ENCODE measurements at places on chromosomes 4 and X. TPM values are rescaled to one million over a fixed set of nuclear protein-coding genes. Genes with fewer than 3 reads are reported as not detected.

DNA sequence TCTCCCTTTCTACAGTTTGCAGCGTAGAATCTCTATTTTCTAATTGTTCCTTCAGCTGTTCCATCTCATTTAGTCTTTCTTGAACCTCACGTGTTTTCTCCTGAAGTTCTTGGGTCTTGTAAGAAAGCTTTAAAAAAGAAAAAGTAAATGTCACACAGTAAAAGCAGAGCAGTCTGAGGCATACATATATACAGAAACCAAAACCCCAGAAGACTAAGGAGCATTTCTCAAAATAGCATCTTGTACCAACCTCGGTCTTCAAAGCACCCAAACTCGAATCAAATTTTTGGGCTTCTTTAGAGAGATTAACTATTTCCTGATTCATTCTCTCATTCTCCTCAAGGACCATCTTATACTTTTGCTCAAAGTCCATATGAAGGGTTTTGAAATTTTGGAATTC lies 39.4 kb downstream of the CENPE start:
- no peak for DNase-seq

GRCh38 chr4:8168832-8169598 lies 10.4 kb upstream of the ABLIM2 start:
- no peak for DNase-seq

- DNase-seq, result no peak
Measured at GRCh38 chr4:67550857-67551256, 5.6 kb upstream of the CENPC start.

GRCh38 chr4:38334791-38335190 lies 329.2 kb upstream of the KLF3 start:
- DNase-seq, result no peak

DNA sequence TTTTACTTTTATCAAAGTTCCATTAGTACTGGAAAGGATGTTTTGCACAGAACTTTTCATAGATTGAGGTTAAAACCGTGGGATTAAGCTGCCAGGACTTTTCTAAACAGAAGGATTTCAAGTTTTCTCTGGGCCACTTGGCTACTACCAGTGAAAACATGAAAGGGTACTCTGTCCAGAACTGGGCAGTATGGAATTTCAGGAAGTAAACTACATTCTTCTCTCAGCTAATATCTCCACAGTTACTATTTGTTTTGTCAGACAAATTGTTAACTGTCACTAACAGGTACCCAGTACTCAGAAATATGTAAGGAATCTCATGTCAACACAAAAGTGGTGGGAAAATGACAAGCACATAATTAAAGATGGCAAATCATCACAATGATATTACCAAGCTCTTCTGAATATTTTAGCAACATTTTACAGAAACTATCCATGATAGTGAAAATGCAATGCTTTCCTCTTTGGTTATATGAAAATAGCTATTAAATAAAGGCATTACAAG lies 454.4 kb downstream of the C4orf33 start:
- no peak for DNase-seq

GRCh38 chrX:69173906-69174305 lies 8.7 kb upstream of the PJA1 start:
- DNase-seq, result no peak

GRCh38 chr4:8940792-8941491 lies 69.3 kb upstream of the HMX1 start:
- DNase-seq, result no peak

DNA sequence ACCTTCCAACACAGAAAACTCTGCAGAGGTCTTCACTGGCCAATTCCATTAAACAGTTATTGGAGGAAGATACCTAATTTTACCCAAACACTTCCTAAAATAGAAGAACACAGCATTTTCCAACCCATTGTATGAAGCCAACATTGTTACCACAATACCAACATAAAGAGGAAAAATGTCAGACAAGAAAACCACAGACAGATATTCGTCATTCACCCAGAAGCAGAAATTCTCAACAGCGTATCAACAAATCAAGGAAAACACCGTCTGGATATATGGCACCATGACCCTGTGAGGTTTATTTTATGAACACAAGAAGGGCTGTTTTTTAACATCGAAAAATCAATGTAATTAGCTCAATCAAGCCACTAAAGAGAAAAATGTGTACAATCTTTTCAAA lies 255.6 kb downstream of the ASMT start:
- no peak for DNase-seq

DNA sequence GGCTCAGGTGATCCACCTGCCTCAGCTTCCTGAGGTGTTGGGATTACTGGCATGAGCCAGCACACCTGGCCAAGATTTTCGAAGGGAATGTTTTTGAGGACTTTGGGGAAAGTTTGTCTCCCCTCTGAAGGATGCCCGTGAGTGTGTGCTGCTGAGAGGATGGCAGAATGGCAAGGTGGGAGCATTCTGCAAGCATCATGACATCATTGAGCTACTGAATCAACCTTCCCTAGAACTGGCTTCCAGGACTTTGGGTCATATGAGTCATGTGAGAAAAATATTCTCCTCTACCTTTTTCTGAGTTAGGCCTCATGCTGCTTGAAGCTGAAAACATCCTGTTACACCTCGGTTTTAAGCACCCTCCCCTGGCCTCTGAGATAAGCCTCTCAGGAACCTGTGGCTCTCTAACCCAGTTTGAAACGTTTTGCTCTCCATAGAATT lies 31.0 kb downstream of the TMEM131L start:
- no peak for DNase-seq

The JCHAIN gene
- 0.36 TPM for total RNA-seq

DNA sequence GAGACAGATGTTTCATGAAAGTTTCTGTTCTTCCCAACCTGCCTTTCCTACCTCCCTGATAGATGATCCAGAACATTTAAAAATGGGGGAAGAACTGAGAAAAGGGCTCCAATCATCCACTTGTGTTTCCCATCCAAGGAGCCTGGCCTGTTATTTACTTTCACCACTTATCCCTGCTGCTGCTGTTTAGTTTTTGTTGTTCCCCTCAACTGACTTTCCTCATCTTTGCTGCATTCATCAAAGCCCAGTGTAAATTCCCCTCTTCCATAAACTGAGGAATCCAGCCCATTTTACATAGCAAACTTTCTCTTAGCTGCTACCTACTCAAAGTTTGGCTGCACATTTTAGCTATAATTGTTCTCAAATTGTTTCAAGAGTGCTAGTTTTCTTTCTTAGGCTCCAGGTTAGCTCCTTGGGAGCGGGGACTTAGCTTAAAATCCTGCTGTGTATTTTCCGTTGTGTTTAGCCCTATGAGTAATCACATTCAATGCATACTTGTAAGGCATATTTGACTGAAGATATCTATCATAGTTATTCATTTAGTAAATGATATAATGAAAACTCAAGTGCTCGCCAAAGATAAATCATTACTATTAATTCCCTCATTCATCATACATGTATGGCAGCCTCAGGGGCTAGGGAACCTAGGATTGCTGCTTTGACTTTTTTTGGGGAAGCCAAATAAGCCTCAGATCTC lies 1.4 kb upstream of the PTPN13 start:
- DNase-seq, result no peak

- DNase-seq, result no peak
Measured at GRCh38 chr4:101102114-101102742, 245.1 kb downstream of the PPP3CA start.

GRCh38 chrX:48509245-48509590 lies 426 bp downstream of the PORCN start:
- DNase-seq, result no peak

- DNase-seq, result no peak
Measured at GRCh38 chr4:52010986-52011385, 9.2 kb downstream of the LRRC66 start.

- no peak for DNase-seq
Measured at GRCh38 chr4:48329193-48329592, 12.1 kb upstream of the SLAIN2 start.

GRCh38 chr4:71680706-71681105 lies 103.2 kb downstream of the GC start:
- DNase-seq, result no peak

GRCh38 chr4:87853108-87853507 lies 20.3 kb downstream of the MEPE start:
- no peak for DNase-seq

The SSX2 gene
- total RNA-seq, result 0.31 TPM

- DNase-seq, result no peak
Measured at GRCh38 chr4:175306436-175306835, 388.3 kb downstream of the ADAM29 start.

GRCh38 chrX:153714256-153714655 lies 9.9 kb downstream of the BCAP31 start:
- DNase-seq, result no peak

DNA sequence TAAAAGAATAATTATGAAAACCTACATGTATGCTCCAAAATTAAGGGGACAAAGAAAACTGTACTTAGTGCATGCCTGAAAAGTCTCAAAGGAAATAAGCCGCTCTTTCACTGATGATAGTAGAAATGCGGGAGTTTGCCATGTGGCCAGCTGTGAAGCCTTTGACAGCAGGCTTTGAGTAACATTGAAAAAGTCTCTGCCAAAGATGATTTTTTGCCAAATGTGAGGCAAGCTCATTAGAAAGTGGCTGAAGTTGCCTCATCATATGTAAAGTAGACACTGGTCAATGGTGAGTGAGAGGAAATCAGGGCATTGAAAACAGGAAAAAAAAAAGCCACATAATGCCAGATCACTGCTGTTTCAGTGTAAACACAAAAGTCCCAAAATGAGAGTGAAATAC lies 2360.1 kb downstream of the PCDH7 start:
- DNase-seq, result no peak

The BCLAF3 gene
- total RNA-seq, result 6.0 TPM

GRCh38 chr4:153453402-153453801 lies 12.8 kb upstream of the TMEM131L start:
- no peak for DNase-seq

GRCh38 chr4:163991298-163991865 lies 496.9 kb downstream of the TMA16 start:
- no peak for DNase-seq

GRCh38 chr4:43133566-43133965 lies 241.1 kb downstream of the GRXCR1 start:
- DNase-seq, result no peak

GRCh38 chr4:172035562-172035961 lies 222.4 kb downstream of the GALNTL6 start:
- DNase-seq, result no peak

- DNase-seq, result no peak
Measured at GRCh38 chr4:89922848-89923416, 28.3 kb downstream of the MMRN1 start.

- no peak for DNase-seq
Measured at GRCh38 chr4:163091685-163092034, 75.0 kb downstream of the NAF1 start.

DNA sequence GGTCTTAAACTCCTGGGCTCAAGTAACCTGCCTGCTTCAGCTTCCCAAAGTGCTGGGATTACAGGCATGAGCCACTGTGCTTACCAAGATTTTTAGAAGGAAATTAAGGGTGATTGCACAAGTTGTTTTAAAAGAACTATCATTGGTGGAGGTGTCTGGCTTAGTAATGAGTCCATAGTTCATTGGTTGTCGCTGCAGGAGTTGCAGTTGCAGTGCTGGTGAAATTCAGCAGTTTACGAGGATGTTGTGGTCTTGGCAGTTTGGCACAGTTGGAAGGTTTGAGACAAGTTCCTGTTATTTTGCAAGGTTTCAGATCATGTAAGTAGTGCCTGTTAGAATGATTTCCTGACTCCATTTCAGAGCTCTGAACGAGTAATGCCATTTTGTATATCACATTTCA lies 48.1 kb downstream of the RAB40AL start:
- no peak for DNase-seq

DNA sequence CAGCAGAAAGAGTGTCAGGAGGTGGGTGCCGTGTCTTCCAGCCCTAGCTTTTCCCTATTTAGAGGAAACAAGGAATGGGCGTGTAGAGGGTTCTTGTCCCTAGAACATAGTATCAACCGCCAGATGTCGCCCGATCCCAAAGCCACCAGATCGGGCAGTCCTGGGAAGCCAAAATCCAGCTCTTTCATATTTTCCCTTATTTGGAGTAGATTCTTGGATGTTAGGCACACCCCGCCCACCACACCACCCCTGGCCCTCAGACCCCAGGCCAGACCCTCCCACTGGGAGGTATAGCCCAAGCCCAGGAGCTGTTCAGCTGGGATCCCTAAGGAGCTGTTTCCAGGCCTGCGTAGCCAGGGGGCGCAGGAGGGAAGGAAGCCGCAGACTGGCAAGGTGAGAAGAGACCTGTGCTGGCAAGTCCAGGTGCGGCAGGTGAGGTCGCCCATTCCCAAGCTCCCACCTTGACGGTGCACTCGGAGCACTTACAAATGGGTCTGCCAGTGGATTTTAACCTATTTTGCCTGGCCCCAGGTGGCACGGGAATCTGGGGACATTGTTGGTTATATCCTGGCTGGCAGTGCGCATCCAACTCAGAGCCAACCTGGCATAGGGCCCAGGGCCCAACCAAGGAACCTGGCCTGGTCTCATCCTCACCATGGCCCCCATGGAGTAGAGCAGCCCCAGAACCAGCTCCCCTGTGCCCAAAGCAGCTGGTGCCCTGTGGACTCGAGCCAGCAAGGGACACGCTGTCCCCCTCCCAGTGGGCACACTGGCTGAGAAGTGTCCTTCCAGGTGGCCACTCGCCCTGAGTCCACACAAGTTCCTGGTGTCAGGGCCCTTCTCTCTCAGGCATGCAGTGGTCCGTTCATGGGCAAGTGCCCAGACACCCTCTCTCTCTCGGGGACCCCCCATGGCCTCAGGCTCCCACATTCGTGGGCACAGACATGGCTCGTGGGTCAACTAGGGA lies 811 bp downstream of the FLNA start:
- peak; percentile 61 for DNase-seq

GRCh38 chrX:134628663-134629062 lies 29.6 kb downstream of the PLAC1 start:
- no peak for DNase-seq

- DNase-seq, result no peak
Measured at GRCh38 chr4:109499513-109499912, 60.5 kb upstream of the MCUB start.

- DNase-seq, result no peak
Measured at GRCh38 chr4:7194251-7195140, 2.2 kb downstream of the SORCS2 start.

GRCh38 chrX:77595848-77596247 lies 148.7 kb downstream of the FGF16 start:
- DNase-seq, result no peak

DNA sequence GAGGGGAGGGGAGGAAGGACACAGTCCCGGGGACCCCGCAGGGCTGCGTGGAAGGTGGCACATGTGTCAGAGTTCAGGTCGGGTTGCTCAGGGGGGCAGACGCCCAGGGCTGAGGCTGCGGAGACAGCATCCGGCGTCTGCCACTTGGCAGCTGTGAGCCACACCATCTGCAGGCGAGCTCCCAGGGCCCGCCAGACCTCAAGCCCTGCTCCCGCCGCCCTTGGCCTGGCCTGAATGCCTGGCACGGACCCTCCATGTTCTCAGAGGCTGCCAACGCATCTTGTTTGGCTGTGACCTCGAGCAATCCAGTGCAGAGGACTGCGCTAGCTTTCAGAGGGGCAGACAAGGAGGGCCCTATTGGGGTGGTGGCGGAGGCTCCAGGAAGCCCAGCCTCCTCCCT lies 5.1 kb downstream of the BGN start:
- DNase-seq, result no peak

GRCh38 chr4:20995015-20995414 lies 294.8 kb downstream of the PACRGL start:
- DNase-seq, result no peak

The ARHGEF38 gene
- total RNA-seq, result not detected

Measured in Panc1 (cell line).